ENCODE measurements at places on chromosomes 12 and 14. TPM values are rescaled to one million over a fixed set of nuclear protein-coding genes. Genes with fewer than 3 reads are reported as not detected.

DNA sequence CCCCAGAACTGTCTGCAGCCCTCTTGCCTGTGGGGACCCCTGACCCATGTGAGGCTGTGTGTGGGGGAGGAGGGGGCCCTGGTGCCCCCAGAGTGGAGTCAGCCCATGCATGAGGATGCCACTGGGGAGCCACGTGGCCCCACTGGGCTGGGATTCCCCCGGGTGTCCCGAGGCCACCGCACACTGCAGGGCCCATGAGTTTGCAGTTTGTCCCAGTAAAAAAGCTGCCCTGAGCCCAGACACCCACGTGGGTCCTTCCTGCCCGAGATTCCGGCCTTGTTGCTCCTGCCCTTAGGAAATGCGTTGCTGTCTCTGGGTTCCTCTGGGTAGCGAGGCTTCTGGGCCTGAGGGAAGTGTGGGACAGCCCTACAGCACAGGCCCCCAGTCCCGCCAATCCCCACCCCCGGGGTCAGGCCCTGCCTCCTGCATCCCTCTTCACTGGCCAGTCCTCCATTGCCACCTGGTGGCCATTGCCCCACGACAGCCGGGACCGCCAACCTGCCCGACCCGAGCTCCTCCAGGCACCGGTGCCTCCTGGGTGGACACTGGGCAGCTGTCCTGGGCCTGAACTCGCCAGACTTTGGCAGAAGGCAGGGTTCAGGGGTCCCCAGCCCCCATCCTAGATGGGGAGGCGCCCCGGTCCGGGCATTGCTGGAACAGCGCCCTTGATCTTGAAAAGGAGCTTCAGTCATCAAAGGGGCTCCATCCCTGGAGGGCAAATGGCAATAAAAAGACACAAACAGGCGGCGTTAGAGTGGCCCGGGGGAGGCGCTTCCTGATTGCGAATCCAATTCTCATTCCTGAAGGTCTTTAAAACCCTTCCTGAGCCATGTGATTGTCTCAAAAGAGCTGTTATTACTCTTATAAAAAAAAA is 15.6 kb upstream of the C14orf180 start:
- no peaks in the 10 kb centered on the region for H3K4me1 ChIP-seq
- no peaks in the 10 kb centered on the region for H3K36me3 ChIP-seq
- H3K27ac ChIP-seq, result no peak overlapping the region

DNA sequence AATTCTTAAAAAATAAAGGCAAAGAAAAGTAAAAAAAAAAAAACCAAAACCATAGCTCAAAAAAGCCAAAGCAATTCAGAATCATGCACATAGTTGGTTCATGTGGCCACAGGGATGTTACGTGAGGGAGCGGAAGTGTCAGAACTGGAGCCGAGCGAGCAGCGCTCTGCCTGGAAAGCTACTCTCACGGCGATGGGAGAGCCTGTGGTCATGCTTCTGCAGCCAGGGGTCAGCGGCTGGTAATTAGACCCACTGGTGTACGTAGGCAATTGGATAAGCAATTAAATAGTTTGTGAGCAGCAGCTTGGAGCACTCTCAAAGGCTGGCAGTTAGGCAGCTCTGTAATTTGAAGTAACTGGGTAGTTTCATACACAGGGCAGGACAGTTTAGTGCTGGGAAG is 58.1 kb downstream of the TRHDE start:
- no peak overlapping the region for H3K4me3 ChIP-seq
- no peaks in the 10 kb centered on the region for H3K4me1 ChIP-seq
- H3K36me3 ChIP-seq, result no peaks in the 10 kb centered on the region
- no peak for DNase-seq

TUBA1C gene
- polyA plus RNA-seq, result 30.3 TPM

DNA sequence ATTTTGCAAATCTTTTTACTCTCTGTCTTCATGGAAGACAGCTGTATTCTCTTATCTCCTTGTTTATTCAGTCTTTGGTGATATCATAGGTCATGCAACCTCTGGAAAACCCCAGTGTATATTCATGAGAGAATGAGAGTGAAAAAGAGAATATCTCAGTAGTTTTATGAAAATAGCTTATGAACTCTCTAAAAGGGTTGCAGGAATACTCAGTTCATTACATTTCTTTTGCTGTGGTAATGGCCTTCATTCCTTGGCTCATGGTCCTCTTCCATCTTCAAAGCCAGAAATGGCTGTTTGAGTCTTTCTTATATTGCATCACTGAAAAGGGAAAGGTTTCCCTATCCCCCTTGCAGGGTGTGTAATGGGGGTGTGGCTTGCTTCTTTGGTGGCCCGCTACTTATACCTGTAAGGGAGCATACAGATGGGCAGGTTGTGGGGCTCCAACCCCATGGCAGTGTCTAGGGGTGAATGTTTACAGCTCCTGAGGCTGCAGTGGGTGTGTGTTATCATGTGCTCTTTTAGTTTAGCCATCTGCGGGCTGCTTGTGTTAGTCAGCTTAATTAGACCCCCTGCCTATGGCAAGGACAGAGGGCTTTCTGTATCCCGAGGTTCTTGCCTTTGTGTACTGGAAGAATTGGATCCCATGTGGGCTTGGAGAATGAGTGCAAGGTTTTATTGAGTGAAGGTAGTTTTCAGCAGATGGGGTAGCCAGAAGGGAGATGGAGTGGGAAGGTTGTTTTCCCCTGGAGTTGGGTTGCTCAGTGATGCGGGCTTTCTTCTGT is 150.2 kb downstream of the CCDC91 start:
- no peak overlapping the region for H3K4me3 ChIP-seq
- DNase-seq, result no peak
- no peaks in the 10 kb centered on the region for H3K4me1 ChIP-seq
- H3K27ac ChIP-seq, result no peak overlapping the region

GRCh38 chr14:74275241-74275841 is 27.4 kb downstream of the ABCD4 start:
- no peak overlapping the region for H3K27ac ChIP-seq
- H3K4me3 ChIP-seq, result no peak overlapping the region
- no peaks in the 10 kb centered on the region for H3K4me1 ChIP-seq
- no peaks in the 10 kb centered on the region for H3K27me3 ChIP-seq
- DNase-seq, result no peak

GRCh38 chr12:55037351-55037987 is 17.7 kb downstream of the NEUROD4 start:
- peaks cover 5% of the 10 kb centered on the region for H3K4me1 ChIP-seq
- no peak overlapping the region for H3K4me3 ChIP-seq
- no peak overlapping the region for H3K27ac ChIP-seq

DNA sequence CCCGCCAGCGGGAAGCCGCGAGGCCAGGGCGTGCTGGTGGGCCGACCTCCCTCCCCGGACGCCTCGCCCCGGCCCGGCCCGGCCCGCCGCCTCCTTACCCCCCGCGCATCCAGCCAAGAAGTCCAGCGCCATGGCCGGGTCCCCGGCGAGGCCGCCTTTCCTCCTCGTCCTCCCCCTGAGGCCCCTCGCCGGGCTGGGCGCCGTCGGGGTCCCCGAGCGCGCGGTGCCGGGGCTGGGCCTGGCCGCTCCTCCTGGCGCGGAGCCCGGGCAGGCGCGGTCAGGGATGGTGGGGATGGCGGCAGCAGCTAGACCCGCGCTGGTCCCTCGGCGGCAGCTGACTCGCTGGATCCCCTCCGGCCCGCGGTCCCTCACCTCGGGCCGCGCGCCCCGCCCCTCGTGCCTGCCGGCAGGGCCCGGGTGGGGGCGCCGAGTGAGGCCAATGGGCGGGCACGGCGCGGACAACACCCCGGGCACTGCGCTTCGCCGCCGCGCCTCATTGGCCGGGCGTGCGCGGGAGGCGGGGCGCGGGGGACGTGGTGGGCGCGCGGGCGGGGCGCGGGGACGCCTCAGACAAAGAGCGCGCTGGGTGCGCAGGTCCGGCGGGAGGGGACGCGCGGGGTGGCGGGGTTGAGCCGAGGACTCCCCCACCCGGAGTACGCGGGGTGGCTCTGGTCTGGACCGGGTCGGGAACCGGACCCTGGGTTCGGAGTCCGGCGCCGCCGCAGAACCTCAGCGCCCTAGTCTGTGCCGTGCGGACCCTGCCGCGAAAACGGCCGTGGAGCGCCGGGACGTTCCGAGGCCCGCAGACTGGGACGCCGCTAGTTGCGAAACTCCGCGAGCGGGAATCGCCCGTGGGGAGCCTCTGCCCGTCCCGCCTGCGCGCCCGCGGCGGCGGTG is at the start of gene SLC25A29:
TSS of gene SLC25A29 (minus strand) at position 344 of the 897 bp plus-strand sequence. CDS start at position 132, 212 bp downstream.
- peak within 1 kb of the TSS; percentile 88 for H3K4me3 ChIP-seq
- H3K4me1 ChIP-seq, result no peaks in the 10 kb centered on the region
- H3K27ac ChIP-seq, result peak within 1 kb of the TSS; percentile 48
- DNase-seq, result peak; percentile 83

- H3K4me1 ChIP-seq, result no peaks in the 10 kb centered on the region
- H3K36me3 ChIP-seq, result no peaks in the 10 kb centered on the region
- H3K4me3 ChIP-seq, result no peak overlapping the region
- DNase-seq, result no peak
- H3K27ac ChIP-seq, result no peak overlapping the region
Measured at GRCh38 chr12:72296389-72296788, 24.2 kb downstream of the TRHDE start.

DNA sequence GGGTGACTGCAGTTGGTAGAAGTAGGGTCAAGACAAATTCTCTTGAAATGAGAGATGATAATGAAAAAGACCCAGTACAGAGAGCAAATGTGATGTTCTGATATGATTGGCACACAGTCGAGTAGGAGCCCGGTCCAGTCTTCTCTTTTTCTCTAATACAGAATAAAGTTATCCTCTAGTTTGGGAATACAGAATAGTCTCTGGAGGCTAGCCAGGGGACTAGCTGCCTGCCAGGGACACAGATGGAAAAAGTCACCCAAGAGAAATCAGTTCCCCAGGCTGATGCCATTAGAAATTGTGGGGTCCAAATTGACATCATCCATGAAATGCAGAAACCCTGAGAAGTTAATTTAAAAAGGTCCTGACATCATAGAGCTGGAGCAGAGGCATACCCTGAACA is 177.2 kb upstream of the NEDD1 start:
- DNase-seq, result no peak
- no peaks in the 10 kb centered on the region for H3K4me1 ChIP-seq
- no peak overlapping the region for H3K27ac ChIP-seq
- no peaks in the 10 kb centered on the region for H3K36me3 ChIP-seq

GYS2 gene
- not detected for polyA plus RNA-seq

LMO3 gene
- polyA plus RNA-seq, result 5.0 TPM

DNA sequence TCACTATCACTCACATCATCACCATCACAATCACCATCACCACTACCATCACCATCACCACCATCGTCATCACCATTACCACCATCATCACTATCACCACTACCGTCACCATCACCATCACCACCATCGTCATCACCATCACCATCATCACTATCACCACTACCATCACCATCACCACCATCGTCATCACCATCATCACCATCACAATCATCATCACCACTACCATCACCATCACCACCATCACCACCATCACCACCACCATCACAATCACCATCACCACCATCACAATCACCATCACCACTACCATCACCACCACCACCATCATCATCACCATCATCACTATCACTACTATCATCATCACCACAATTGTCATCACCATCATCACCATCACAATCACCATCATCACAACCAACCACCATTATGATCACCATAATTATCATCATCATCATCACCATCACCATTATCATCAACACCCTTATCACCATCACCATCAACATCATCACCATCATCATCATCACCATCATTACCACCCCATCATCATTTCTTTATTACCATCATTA is 90.8 kb downstream of the DICER1 start:
- H3K27me3 ChIP-seq, result no peaks in the 10 kb centered on the region
- H3K4me1 ChIP-seq, result no peaks in the 10 kb centered on the region
- no peak overlapping the region for H3K4me3 ChIP-seq
- H3K36me3 ChIP-seq, result no peaks in the 10 kb centered on the region
- no peak for DNase-seq

DNA sequence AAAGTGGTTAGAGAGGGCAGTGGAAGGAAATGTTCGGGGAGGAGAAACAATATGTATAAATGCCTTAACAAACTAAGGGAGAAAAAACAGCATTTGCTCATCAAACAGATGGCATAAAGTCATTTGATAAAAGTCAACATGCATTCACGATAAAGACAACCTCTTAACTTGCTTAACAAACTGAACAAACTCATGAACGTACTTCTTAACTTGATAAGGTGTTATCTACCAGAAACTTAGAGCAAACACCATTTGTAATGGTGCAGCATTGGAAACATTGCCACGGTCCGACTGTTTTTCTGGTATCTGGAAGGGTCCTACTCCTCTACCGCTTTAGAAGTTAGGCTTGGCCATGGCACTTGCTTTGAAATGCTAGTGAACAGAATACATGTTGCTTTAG is 4.2 kb upstream of the RPS6KL1 start:
- H3K36me3 ChIP-seq, result no peaks in the 10 kb centered on the region
- H3K4me3 ChIP-seq, result no peak overlapping the region
- no peak for DNase-seq

DNA sequence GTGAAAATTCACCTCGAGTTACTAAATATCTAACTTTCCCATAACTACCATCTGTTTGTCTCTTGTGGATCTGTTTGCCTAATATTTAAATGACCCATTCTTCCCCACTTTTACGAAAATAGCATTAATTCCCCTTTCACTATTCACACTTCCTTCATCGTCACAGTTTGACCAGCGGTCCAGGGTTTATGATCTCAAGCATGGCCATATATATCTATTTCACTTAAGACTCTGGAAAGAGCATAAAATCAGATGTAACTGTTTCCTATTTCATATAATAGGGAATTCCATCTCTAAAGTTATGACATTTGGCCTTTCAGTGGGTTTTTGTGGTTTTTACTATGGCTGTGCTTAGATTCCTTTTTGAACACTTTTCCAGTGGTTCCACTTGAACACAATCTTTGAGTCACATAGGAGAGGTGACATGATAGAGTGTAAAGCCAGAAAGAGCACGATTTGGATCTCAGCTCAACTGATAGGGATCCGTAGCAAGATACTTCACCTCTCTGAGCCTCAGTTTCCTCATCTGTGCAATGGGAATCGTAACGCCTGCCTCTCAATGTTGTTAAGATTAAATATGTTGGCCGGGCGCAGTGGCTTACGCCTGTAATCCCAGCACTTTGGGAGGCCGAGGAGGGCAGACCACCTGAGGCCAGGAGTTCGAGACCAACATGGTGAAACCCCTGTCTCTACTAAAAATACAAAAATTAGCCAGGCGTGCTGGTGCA is 754 bp upstream of the BCL2L14 start:
- no peaks in the 10 kb centered on the region for H3K4me1 ChIP-seq
- DNase-seq, result no peak
- no peaks in the 10 kb centered on the region for H3K36me3 ChIP-seq
- H3K27ac ChIP-seq, result no peak overlapping the region
- H3K27me3 ChIP-seq, result no peaks in the 10 kb centered on the region
- no peak overlapping the region for H3K4me3 ChIP-seq

DNA sequence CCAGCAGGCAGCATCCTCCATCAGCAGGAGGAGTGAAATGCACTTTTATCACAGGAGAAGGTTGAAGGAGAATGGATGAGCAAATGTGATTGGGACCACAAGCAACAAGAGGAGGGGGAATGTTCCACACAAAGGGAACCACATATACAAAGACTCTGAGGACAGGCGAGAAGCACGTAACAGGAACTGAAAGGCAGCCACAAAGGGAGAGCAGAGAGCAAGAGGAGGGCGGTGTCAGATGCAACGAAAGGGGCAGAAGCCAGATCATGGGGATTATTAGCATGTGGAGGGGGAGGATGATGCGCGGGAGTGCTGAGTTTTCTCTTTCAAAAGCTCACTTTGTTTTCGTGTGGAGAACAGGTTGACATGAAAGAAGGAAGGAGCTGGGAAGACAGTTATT is 241.1 kb downstream of the SPTSSA start:
- no peak overlapping the region for H3K4me3 ChIP-seq
- no peak for DNase-seq
- no peaks in the 10 kb centered on the region for H3K27me3 ChIP-seq
- peaks cover 12% of the 10 kb centered on the region for H3K4me1 ChIP-seq
- no peaks in the 10 kb centered on the region for H3K36me3 ChIP-seq
- H3K27ac ChIP-seq, result no peak overlapping the region

GRCh38 chr14:37939442-37940028 is 268.2 kb upstream of the SSTR1 start:
- H3K4me3 ChIP-seq, result no peak overlapping the region
- no peak overlapping the region for H3K27ac ChIP-seq
- no peak for DNase-seq

Data from pancreas (tissue), 10 donors.